ENCODE measurements at places on chromosomes 7 and 10.

GRCh38 chr7:45078125-45078681 lies 10.6 kb downstream of the NACAD start:
- no peak for DNase-seq

GRCh38 chr10:34235164-34235832 lies 579.8 kb downstream of the PARD3 start:
- no peak for DNase-seq

- DNase-seq: no peak
Observed at GRCh38 chr7:70763961-70764691, 367.8 kb upstream of the GALNT17 start.

DNA sequence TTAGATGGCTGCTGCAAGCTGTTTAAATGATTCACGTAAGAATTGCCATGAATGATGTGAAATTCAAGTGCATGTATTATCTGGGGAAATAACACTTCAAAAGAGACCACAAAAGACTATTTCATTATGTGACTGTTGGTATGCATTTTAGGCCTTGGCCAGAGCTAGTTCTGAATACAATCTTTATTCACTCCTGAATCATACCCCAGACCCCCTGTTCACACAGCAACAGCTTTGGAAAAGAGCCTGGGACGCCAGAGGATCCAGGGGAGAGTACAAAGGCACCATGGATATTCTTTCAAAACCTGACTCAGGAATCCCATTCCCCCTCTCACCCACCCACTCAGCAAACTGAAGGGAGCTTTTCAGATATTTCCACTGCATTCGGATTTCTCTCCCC lies 377.1 kb upstream of the DPP6 start:
- no peak for DNase-seq

- no peak for DNase-seq
Observed at GRCh38 chr7:120991161-120991560, 2.6 kb downstream of the CPED1 start.

DNA sequence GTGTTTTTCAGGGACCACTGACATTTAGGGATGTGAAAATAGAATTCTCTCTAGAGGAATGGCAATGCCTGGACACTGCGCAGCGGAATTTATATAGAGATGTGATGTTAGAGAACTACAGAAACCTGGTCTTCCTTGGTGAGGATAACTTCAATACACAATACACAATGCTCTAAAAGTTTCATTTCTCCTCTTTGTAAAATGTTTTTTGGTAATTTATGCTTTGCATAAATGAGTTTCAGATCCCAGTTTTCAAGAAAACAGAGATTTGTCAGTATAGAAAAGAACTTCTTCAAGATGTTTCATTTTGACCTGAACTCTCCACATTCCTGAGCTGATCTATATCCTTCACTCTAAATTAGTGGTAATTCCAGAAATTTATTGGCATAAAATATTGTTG lies 14.2 kb downstream of the ZNF92 start:
- no peak for DNase-seq

DNA sequence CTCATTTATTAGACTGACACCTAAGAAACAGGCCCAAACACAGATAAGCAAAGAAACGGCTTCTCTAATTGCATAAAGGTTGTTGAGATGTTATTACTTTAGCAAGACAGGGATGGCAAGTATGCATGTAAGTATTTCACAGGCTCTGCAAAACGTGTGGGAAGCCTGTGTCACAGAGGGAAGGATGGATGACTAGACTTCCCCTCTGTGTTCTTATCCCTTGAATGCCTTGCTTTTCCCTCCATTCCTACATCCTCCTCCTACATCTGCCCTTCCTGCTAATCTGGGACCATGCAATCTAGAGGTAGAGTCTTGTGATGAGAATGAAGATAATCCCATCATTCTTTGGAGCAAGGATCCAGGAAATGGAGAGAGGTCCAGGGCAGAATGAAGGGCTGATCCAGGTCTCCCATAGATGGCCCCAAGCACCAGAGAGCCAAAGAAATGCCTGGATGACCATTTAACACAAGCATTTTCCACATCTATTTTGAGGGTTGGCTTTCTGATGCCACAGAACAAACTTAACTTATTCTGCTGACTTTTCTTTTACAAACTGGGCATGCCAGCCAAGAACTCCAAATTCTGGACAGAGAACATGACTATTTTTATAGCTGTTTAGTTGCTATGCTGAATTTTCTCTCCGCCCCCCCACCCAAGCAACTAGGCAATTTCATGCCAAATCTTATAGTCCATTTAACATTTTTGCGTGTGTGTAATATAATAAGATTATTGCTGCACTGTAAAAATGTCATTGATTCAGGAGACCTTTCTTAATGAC lies 48.1 kb downstream of the NRP1 start:
- no peak for DNase-seq

DNA sequence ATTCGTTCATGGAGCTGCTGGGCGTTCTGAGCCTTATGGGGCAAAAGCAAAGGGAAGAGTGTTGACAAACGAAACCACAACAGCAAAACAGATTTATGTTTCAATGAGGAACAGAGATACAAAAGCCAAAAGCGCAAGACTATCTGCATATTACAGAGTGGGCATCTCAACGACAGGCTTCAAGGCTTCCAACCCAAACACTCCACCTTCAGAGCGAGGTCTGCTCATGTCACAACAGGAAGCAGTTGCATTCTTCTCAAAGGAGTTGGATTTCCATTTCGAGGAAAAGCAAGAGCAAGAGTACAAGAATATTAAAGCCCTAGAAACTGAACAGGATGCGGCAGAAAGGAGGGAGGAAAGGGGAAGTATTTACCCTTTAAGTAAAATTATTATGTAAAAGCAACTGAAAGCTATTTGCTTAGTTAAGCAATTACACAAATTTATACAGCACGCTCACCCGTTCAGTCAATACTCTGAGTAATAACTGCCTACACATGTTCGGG lies 189.3 kb downstream of the ELMO1 start:
- no peak for DNase-seq

GRCh38 chr7:150804802-150805201 lies 4.2 kb downstream of the TMEM176A start:
- no peak for DNase-seq

GRCh38 chr10:6320320-6321010 lies 117.7 kb downstream of the PFKFB3 start:
- DNase-seq: no peak

- DNase-seq: no peak
Observed at GRCh38 chr7:29042824-29043231, 84.7 kb upstream of the TRIL start.

- no peak for DNase-seq
Observed at GRCh38 chr10:60042914-60043313, 136.6 kb upstream of the CCDC6 start.

All from urinary bladder (tissue), 4 donors.